Stimulated activated CD8-positive, alpha-beta memory T cell treated with anti-CD3 and anti-CD28 coated beads, Interleukin-4, amount 100 ng/mL, for 1 hour (primary cell): ENCODE measurements at places on chromosomes 2 and 18.
A peak's percentile ranks its signal among the peaks of the same experiment; 100 is the strongest.

GRCh38 chr2:223010641-223011040 is 41.3 kb upstream of the KCNE4 start:
- no peak for DNase-seq

DNA sequence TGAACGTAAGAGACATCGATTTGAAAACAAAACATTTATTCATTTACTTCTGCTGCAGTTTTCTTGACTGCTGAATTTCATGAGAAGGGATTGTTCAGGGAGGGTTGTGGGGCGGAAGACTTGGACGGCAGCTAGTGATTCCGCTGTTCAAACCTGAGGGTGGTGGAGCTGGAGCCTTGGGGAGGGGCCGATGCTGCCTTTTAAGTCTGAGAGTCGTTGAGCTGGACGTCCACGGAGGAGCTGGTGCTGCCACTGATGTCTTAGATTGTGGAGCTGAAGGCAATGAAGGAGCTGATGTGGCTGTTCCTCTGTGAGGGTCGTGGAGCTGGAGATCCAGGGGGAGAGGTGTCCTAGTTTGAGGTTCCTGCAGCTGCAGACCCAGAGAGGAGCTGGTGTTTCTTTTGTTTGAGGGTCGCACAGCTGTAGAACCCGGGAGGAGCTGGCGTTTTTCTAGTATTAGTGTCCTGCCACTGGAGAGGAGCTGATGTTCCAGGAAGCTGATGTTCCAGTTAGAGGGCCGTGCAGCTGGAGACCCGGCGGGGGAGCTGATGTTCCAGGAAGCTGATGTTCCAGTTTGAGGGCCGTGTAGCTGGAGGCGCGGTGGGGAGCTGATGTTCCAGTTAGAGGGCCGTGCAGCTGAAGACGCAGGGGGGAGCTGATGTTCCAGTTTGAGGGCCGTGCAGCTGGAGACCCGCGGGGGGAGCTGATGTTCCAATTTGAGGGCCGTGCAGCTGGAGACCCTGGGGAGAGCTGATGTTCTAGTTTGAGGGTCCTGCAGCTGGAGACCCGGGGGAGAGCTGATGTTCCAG is 150.9 kb downstream of the RTP5 start:
- DNase-seq = no peak

DNA sequence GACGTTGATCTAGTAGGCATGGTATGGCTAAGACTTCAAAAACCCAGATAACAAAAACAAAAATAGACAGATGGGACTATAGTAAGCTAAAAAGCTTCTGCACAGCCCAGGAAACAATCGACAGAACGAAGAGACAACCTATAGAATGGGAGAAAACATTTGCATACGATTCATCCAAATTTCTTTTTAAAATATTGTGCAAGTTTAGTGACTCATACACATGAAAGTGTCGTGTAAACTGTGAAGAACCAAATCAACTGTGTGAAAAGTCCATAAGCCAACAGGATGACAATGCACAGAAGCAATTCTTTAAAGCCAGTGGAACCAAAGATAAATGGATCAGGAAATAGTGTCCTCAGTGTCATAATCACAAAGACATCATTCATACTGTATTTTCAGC is 671.1 kb downstream of the RNF144A start:
- DNase-seq = no peak

DNA sequence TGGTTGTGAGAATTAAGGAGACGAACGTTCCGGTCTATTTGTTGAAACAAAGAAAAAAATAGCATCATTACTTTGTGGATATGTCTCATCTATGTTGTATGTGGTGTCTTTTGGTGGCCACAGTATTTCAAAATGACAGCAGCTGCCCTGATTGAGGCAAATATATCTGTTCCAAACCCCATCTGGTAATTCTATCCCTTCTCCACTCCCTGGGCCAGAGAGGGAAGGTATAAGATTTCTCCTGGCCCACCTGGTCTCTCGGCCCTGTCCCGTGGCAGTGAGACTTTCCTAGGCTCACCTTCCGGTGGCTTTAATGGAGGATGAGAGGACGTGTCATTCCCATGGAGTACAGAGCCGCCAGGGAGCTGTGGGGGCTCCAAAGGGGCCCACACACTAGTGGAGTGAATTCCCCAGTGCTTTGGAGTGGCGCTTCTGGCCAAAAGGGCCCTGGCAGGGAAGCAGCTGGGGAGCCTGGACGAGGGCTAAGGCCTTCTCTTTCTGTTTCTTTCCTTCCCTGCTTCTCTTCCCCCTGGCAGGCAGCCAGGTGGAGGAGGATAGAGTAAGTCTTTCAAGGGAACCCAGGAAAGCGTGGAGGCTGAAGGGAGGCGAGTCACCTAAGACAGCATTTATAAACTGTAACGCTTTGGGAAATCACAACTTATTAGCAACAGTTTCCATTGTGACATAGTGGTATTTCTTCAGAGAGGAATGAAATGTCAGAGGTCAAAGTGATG is 5.6 kb downstream of the FOSL2 start:
- DNase-seq = no peak

- DNase-seq = no peak
Measured at GRCh38 chr18:63207143-63207790, 112.3 kb downstream of the BCL2 start.

- peak; percentile 53 for DNase-seq
Measured at GRCh38 chr2:25294573-25295462, 46.9 kb downstream of the DNMT3A start.

GRCh38 chr2:20568501-20569463 is 82.1 kb downstream of the HS1BP3 start:
- no peak for DNase-seq

DNA sequence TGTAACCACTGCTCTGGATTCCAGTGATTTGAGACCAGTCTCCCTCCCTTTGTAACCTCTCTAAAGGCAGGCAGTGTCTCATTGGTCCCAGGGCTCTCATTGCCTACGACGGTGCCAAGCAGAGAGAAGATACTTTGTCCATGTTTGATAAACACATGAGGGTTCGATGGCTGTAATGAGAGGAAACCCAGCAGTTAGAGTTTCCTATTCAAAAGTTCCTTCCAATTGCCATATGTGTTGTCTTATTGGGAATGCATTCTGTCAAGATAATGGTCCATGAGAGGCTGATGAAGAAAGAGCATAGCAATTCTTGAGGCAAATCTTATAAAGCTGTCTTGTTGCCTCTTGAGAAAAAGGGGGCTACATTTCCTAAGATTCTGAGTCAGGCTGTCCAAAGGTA is 292.5 kb downstream of the LRRTM1 start:
- no peak for DNase-seq

- no peak for DNase-seq
Measured at GRCh38 chr2:120604767-120605166, 130.9 kb upstream of the GLI2 start.
